Vagina (tissue), 2 donors: ENCODE measurements at places on chromosomes 4 and X.

DNA sequence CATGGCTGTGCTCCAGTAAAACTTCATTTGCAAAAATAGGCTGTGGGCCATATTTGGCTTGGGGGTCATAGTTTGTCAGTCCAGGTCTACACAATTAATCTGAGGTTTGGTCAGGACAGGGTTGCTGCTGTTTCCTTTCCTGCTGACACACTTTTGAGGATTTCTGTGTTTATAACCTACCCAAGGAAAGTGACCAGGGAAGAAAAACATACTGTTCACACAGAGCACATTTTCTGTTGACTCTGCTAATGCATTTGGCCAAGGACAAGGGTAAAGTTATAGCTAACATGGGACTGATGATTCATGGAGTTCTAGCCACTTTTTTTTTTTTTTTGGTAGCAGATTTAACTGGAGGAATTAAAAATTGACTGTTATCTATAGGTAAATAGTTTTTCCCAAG is 43.9 kb upstream of the GEMIN8 start:
- no peak for DNase-seq

DNA sequence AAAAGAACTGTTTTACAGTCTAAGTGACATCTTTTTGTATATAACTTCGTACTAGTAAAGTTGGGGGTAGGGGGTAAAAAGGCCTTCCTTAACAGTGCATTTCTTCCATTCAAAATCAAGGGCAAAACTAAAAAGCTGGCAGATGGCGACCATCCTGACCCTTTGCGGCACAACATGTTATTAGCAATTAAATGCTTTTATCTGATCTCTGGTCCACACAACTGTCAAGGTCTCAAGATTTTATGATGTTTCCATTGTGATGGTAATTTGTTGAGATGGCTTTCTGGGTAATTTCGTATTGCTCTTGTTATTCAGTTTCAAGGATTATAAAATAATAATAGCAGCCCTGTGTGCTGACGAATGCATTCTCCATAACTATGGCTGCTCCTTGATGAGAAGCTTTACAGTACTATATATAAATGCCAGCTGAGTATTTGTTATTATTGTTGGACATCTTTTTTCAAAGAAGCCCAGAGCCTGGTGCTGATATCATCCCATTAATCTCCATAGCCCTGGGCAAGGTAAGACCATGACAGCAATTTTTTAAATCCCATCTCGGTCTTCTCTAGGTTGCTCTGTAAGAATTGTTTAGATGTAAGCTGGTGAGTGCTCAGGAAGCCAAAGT is 89.5 kb downstream of the CBR4 start:
- no peak for DNase-seq

- no peak for DNase-seq
Measured at GRCh38 chrX:14209034-14209433, 179.3 kb upstream of the GEMIN8 start.

GRCh38 chrX:39857780-39858179 is 240.0 kb downstream of the BCOR start:
- no peak for DNase-seq

DNA sequence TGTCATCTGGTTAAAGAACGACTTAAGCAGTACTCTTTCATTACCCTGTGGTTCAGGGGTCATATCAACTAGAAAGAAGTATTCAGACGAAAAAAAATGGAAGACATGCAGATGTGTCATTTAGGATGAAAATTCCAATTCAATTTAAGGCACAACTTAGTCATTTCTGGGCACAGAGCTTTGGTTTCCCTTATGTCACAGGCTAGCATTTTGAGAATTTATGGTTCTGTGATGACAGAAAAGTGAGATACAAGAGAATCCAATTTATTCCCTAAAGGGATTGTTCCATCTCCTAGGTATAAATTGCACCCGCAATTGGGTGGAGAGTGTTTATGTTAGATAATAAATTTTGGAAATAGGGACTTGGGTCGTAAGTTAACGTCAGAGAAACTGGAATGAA is 306.6 kb downstream of the STK32B start:
- DNase-seq: no peak

DNA sequence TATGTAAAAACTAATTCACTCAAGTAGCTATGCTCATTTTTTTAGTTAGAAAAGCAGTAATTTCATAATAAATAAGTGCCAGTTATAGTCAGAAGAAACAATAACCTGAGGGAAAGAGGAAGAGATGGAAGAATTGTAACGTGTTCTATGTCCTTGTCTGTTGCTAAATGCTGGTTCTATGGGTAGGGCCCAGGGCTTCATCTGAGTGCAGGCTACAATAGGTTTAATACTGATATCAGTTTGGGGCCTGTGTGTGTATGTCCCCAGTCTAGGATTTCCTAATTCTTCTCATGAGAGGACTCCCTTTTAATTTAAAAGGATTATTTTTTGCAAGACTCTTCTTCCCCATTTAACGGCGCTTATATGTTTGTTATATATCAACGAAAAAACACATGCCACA is 3.3 kb upstream of the EREG start:
- no peak for DNase-seq

- no peak for DNase-seq
Measured at GRCh38 chr4:55012363-55013230, 112.8 kb downstream of the KDR start.

DNA sequence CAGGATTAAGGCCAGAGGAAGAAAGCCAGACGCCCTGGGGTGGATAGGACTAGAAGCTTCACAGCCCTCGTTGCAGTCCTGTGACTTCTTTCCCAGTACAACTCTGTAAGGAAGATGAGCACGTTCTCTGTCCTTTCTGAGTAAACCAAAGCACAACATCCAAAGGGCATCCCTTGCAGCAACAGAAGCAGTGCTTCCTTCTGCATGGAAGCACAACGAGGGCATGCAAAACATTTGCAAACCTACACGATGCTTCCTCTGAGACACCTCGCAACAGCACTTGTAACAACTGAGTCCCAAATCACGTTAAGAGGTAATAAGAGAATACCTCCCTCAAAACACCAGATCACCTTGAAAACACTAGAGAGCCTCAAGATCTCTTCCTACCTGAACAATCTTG is 335.7 kb upstream of the RASGEF1B start:
- no peak for DNase-seq

DNA sequence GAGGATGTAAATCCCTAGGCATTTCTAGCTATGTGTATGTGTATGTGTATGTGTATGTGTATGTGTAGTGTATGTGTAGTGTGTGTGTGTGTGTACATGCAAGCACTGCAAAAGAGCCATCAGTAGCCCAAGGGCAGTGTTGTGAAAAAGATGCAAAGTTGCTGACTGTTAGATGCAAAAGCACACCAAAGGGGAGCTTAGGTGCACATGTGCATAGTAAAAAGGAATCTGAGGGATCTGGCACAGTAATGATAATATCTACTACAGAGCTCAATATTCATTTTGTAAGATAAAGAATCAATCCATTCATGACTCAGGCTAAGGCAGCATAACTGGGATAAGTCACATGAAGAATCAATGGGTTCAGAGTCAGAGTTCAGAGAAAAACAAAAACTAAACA is 80.2 kb downstream of the TMEM47 start:
- DNase-seq: no peak

DNA sequence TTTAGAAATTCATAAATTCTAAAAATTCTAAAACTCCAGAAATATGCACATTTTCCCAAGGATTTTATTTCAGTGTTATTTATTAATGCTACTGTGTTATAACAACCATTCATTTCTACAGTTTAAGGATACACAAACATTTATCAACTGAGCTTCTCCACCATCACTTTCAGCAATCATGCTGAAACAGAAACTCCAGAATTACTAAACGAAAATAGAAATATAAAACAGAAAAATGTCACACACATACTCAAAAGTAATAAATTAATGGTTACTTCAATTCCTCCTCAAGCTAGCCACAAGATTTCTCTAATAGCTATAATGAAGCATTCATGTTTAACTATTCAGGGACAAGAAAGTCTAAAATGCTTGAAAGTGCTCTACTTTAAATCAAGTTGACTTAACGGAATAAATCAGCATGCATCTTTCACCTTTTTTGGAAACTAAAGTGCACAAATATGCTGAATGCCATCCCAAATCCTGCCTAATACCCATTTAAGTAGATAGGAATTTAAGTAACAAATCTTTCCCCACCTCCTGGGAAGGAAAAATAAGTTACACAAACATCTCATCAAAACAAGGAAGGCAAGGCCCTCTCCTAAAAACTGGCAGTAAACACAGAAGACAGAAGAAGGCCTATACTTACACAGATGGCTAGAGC is 563 bp downstream of the FAM13A start:
- DNase-seq: no peak

DNA sequence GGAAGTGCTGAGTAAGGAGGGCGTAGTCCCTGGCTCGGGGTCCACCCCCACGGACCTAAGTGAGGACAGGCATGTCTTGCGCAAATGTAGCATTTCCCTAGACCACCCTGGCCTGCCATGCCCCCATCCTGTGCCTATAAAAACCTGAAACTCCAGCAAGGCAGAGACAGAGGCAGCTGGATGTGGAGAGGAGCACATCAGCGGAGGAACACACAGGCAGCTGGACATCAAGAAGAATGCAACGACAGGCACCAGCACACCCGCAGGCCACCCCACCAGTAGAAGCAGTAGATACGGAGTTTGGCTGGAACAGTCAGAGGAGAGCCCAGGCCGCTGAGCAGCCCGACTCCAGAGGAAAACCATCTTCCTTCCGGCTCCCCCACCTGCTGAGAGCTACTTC is 345.9 kb downstream of the FSTL5 start:
- DNase-seq: no peak

DNA sequence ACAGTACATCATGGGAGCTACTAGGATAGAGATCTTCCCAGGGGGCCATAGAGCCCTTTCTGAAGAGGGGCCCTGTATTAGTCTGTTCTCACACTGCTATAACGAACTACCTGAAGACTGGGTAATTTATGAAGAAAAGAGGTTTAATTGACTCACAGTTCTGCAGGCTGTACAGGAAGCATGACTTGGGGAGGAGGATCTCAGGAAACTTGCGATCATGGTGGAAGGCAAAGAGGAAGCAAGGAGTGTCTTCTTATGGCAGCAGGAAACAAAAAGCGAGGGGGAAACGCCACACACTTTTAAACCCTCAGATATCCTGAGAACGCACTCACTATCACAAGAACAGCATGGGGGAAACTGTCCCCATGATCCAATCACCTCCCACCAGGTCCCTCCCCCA is 4.2 kb upstream of the SLC9A6 start:
- DNase-seq: no peak

GRCh38 chrX:47164420-47164819 is 19.4 kb downstream of the RBM10 start:
- DNase-seq: no peak

GRCh38 chr4:152682143-152682941 is 2.5 kb upstream of the TMEM154 start:
- DNase-seq: no peak

- DNase-seq: no peak
Measured at GRCh38 chrX:37817579-37817978, 29.8 kb downstream of the DYNLT3 start.

DNA sequence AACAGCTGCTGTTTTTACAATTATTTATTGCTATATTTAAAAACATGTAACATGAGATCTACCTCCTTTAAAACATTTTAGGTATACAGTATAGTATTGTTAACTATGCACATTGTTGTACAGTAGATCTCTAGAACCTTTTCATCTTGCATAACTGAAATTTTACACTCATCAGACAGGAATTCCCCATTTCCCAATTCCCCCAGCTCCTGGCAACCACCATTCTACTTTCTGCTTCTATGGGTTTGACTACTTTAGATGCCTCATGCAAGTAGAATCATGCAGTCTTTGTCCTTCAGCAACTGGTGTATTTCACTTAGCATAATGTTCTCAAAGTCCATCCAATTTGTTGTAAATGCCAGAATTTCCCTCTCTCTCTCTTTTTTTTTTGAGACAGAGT is 9.7 kb upstream of the LSM6 start:
- DNase-seq: no peak

- no peak for DNase-seq
Measured at GRCh38 chr4:121326597-121326996, 54.2 kb downstream of the QRFPR start.

DNA sequence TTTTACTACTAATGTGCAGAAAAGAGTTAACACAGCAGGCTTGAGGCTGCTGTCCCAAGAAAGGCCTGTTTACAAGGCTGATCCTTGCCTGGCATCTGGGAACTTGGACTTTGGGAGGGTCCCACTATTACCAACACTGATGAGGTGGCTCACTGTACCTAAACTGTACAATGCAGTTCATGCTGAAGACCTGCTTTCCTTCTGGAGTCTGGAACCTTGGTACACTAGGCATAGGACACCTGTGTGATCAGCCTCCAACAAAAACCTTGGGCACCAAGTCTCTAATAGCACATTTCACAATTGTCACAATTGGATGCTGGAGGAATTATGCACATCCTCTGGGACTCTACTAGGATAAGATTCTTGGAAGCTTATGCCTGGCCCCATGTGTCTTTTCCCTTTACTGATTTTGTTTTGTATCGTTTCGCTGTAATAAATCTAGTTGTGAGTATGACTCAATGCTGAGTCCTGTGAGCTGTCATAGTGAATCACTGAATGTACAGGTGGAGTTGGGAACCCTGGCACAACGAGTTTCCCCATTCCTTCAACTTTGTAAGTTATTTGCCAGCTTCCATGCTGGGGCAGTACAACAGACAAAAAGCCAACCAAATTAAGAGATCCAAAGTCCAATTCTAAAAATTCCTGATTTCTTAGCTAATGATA is 45.9 kb downstream of the TEC start:
- DNase-seq: no peak

- no peak for DNase-seq
Measured at GRCh38 chr4:94934864-94935263, 177.1 kb downstream of the BMPR1B start.

DNA sequence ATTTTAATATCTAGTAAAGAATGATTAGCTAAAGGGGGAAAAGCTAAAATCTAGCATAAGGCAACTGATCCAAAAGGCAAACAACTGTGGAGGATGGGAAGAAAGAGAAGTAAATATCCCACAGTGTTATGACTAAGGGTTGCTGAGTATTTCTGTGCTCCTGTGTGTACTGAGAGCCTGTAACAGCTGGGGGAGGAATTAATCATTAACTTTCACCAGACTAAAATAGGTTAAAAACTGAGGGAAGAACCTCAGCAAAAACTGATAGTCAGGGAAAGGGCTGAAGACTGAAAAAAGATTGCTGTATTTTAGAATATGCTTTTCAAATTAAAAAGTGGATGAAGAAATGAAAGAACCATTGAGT is 365.9 kb downstream of the CXXC4 start:
- no peak for DNase-seq

- DNase-seq: no peak
Measured at GRCh38 chr4:123659730-123660129, 263.1 kb downstream of the SPRY1 start.

DNA sequence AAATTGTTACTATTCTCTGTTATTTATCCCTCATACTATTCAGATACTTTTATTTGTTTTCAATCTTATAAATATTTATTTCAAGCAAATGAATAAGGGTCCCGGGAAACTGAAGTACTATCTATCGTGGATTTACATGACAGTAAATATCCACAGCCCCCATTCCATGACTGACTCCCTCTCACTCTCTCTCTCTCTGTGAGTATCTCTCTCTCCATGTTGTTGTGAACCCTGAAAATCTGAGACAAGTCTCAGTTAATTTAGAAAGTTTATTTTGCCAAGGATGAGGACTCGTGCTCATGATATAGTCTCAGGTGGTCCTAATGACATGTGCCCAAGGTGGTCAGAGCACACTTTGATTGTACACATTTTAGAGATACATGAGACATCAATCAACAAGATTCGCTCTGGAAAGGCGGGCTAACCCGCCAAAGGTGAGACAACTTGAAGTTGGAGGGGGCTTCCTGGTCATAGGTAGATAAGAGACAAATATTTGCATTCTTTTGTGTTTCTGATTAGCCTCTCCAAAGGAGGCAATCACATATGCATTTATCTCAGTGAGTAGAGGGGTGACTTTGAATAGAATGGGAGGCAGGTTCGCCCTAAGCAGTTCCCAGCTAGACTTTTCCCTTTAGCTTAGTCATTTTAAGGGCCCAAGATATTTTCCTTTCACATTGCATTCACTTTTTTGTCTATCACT is 986.4 kb downstream of the NLGN4X start:
- no peak for DNase-seq
